ENCODE measurements at places on chromosomes 5 and 9. TPM values are rescaled to one million over a fixed set of nuclear protein-coding genes. Genes with fewer than 3 reads are reported as not detected.

GRCh38 chr9:92163276-92163675 lies 48.1 kb upstream of the SPTLC1 start:
- DNase-seq = no peak

The N4BP3 gene
- 1.3 TPM for polyA plus RNA-seq

The UBE2D2 gene
- polyA plus RNA-seq = 127 TPM

GRCh38 chr5:37807015-37807414 lies 32.8 kb downstream of the GDNF start:
- no peak for DNase-seq

- no peak for DNase-seq
These were observed 481.3 kb downstream of the CCDC171 start for GRCh38 chr9:16033921-16034691.

- no peak for DNase-seq
These were observed 8.1 kb downstream of the NDST1 start for GRCh38 chr5:150516011-150516410.

The SPZ1 gene
- polyA plus RNA-seq = not detected

The RNF183 gene
- not detected for polyA plus RNA-seq

The KCNT1 gene
- polyA plus RNA-seq = not detected

- no peak for DNase-seq
These were observed 19.1 kb downstream of the GFI1B start for GRCh38 chr9:132997591-132997990.

The CNTLN gene
- 2.4 TPM for polyA plus RNA-seq

DNA sequence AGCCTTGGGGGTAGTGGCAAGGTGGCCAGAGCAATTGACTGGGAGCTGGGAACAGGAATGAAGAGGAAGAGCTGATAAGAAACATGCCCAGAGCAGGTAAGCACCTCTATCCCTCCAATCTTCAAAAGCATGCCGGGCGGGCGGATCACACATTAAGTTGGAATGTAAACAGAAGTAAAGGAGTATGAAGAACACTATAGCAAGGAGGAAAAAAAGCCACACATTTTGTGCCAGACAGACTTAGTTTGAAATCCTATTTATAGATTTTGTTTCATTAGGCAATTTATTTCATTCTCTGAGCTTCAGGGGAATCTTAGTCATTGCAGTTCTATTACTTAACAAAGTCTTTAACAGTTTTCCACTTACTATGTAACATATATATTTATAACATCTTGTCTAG lies 173.9 kb upstream of the TNC start:
- DNase-seq = no peak

The CDH18 gene
- 0.63 TPM for polyA plus RNA-seq

- DNase-seq = peak; percentile 11
These were observed 81.1 kb downstream of the VAV2 start for GRCh38 chr9:133910855-133911514.

The DBH gene
- polyA plus RNA-seq = not detected

DNA sequence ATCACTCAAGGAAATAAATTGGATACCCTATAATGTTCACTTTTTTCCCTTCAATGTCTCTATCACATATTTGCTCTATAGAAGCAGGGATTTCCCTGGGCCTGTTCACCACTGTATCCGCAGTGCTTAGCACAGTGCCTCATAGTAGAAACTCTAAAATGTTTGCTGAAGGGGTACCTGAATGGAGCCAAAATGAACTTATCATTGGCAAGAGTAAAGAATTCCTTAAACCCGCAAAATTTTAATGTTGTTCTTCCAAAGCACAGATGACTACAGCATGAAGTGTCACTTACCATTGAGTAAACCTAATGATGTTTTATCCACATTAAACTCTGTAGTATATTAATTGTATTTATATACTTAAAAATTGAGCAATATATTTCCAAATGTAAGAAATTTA lies 96.1 kb downstream of the JAKMIP2 start:
- DNase-seq = no peak

The PCDHB14 gene
- polyA plus RNA-seq = 0.13 TPM

- no peak for DNase-seq
These were observed 191.3 kb downstream of the RGS3 start for GRCh38 chr9:113654605-113655428.

The ROPN1L gene
- polyA plus RNA-seq = 0.09 TPM

The TTC39B gene
- polyA plus RNA-seq = 9.7 TPM

GRCh38 chr9:112925058-112925641 lies 34.5 kb upstream of the SLC46A2 start:
- no peak for DNase-seq

DNA sequence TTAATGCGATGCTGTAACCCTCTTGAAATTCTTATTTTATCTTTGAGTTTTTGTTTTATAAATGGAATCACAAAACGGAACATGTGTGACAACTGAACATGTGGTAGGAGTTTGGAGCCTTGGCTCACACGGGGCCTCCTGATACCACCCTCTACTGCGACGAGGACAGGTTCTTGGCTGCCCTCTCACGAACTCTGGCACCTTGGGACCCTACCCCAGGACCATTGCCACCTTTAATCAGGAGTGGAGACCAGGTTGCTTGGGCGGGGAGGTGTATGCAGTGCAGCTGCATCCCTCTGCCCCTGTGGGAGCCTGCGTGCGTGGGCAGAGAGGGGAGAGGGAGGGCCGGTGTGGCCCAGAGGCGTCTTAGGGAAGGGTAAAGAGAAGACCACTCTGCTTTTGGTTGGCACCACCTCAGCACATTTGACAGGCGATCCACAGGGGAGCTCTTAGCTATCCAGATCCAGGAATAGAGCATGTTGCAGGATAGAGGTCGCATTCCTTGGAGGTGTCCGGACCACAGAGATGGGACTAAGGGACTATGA lies 753.9 kb upstream of the PTPRD start:
- no peak for DNase-seq

DNA sequence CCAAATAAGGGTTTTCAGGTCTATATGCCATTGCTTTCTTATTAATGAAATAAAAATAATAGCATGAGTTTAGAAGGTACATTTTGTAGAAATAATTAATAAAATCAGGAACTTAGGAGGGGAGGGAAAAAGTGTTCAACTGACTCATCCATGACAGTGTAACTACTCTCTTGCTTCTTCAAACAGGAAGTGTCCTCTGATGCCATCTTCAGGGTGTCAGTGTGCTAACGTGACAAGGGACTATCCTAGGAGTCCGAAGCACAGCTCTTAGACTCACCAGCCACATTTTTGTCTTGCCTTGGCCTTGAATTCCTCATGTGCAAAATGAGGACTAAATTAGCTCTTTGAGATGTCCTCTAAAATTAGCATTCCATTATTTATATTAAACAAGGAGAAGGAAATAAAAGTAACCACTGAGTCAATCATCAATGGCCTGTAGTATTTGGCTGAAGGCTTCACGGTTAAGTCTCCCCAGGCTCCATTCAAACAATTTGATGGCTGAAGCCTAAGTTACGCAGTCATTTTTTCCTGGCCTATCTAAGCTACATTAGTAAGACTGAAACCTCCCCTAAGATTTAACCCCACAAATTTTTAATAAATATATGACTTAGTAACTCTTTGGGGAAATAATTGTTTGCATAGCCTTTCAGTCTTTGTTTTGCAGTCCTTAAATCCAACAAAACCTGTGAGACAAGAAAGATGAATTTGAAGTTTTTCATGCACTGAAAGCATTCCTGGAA lies 151.1 kb downstream of the ARL15 start:
- no peak for DNase-seq

DNA sequence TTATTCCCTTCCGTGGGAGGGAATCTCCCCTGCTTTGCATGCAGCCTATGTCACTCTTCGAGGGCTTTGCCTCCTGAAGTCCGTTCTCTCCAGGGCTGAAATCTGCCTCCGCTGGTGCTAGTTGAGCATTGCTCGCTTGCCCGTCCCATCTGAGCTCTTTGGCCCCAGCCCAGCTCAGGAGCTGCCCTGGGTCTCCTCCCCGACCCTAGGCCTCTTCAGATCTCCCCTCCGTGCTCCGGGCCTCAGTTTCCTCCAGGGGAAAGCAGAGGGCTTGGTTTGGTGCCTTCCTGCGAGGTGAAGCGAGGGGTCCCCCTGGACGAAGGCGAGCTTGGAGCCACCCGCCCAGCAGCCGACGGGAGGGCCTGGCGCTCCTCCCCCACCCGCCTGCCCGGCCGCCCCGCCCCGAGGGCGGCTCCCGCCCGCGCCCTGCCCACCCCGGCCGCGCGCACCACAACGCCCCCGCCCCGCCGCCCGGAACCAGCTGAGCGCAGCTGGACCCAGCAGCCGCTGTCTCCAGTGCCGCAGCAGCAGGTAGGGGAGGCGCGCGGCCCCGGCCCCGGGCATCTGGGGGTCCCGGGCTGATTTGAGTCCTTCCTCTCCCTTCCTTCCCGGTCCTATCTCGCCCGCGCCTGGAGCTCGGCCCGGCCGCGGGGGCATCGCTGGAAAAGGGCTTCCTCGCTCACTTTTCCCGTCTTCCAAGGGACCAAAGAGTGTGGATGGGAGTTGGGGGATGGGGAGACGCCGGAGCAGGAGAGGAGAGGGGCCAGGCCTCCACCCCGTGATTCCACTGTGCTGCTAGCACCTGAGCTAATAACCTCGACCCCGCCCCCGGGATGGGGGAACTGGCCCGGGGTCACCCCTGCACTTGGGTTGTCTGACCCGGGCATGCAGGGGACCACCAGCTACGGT lies at the start of gene GSN:
Gene GSN (plus strand): TSS at position 474 of the 909 bp plus-strand sequence. CDS start 33,810 bp downstream, outside the sequence.
- DNase-seq = no peak

The CNTNAP3B gene
- polyA plus RNA-seq = 6.8 TPM

GRCh38 chr9:90953805-90954204 lies 152.2 kb downstream of the SYK start:
- no peak for DNase-seq

- no peak for DNase-seq
These were observed 192.8 kb downstream of the ARRDC3 start for GRCh38 chr5:91190314-91190690.

The TMEM174 gene
- not detected for polyA plus RNA-seq

The TLR4 gene
- 0.09 TPM for polyA plus RNA-seq

GRCh38 chr5:142016556-142016955 lies 3.7 kb upstream of the GNPDA1 start:
- DNase-seq = no peak

The C9 gene
- 0.04 TPM for polyA plus RNA-seq

- DNase-seq = no peak
These were observed 148.9 kb downstream of the ARHGAP26 start for GRCh38 chr5:142918959-142919635.

DNA sequence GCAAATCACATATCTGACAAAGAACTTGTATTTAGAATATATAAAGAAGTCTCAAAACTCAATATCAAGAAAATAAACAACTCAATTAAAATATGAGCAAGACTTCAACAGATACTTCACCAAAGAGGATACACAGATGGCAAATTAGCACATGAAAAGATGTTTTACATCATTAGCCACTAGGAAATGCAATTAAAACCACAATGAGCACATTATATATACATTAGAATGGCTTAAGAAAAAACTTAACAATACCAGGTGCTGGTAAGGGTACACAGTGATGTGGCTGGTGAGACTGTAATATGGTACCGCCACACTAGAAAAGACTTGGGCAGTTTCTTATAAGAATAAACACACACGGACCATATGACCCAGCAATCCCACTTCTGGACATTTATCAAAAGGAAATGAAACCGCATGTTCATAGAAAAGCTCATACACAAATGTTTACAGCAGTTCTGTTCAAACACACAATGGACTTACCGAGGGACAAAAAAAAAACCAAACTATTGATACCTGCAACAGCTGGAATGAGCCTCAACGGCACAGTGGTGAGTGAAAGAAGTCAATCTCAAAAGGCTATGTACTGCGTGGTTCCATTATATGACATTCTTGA lies 27.6 kb downstream of the SEMA4D start:
- DNase-seq = no peak

DNA sequence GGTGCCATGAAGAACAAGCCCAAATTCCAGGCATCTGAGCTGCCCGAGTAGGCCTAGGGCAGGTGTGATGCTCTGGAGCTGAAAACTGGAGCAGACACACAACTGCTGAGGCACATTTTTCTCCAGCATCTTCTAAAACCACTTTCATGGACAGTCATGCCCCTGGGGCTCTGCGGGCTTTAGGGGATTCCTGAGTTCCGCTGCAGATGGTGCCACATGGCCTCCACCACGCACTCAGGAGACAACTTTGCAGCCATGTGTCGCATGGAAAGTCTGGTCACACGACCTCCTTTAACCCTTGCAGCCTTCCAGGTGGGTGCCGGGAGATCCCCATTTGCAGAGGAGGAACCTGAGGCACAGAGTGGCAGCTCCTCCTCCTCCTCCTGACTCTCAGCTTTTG lies 112.8 kb upstream of the SARDH start:
- no peak for DNase-seq

DNA sequence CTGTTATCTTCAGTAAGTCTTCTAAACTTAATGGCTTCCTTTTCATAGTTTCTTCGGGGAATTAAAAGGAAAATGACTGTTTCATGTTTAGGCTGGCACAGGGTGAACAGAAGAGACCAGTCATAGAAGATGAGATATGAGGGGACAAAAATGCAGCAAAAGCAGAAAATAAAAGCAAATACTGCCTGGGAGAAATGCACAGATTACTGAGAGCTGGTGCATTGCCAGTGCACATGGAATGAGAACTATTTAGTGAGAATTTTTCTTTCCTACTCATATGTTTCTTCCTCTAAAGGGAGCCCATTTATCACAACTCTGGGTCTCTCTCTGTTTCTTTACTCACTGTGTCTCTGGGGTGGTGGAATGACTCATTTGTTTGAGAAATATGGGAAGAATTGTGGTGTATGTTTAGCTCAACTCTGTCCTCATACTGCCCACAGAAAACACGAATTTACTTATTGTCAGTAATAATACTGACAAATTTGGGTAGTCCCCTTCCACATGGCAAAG lies 25.9 kb upstream of the ANKRD55 start:
- no peak for DNase-seq

The LEAP2 gene
- 1.2 TPM for polyA plus RNA-seq

GRCh38 chr9:14379280-14379679 lies 65.3 kb upstream of the NFIB start:
- no peak for DNase-seq

The ANGPTL2 gene
- 0.10 TPM for polyA plus RNA-seq

DNA sequence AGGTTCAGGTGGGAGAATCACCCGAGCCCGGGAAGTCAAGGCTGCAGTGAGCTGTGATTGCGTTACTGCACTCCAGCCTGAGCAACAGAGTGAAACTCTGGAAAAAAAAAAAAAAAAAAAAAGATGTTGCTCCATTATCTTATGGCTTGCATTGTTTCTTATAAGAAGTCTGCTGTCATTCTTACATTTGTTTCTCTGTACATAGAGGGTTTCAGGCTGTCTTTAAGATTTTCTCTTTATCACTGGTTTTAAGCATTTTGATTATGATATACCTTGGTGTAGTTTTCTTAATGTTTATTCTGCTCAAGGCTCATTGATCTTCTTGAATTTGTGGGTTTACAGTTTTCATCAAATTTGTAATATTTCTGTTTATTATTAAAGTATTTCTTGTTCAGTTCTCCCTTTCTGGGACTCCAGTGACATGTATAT lies 35.2 kb downstream of the MVB12B start:
- DNase-seq = no peak

- no peak for DNase-seq
These were observed 56.0 kb upstream of the ASTN2 start for GRCh38 chr9:117470902-117471301.

DNA sequence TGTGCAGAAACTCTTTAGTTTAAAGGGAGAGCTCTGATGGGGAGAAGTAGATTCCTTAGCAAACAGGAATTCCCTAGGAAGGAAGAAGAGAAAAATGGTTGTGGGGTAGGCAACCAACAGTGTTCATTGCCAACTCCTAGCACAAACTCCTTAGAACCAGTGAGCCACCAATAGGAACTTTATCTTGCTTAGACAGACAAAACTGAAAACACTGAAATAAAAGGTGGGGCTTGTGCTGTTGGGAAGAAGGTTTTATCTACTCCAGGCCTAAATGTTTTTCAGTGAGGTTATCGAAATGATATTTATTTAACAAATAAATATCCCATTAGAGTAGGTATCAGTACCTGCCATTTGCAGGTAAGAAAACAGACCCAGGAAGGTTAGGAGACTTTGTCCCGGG lies 7.7 kb upstream of the GLRX start:
- DNase-seq = no peak
